Lung microvascular endothelial cell (primary cell): ENCODE measurements at places on chromosomes 3 and 15.

DNA sequence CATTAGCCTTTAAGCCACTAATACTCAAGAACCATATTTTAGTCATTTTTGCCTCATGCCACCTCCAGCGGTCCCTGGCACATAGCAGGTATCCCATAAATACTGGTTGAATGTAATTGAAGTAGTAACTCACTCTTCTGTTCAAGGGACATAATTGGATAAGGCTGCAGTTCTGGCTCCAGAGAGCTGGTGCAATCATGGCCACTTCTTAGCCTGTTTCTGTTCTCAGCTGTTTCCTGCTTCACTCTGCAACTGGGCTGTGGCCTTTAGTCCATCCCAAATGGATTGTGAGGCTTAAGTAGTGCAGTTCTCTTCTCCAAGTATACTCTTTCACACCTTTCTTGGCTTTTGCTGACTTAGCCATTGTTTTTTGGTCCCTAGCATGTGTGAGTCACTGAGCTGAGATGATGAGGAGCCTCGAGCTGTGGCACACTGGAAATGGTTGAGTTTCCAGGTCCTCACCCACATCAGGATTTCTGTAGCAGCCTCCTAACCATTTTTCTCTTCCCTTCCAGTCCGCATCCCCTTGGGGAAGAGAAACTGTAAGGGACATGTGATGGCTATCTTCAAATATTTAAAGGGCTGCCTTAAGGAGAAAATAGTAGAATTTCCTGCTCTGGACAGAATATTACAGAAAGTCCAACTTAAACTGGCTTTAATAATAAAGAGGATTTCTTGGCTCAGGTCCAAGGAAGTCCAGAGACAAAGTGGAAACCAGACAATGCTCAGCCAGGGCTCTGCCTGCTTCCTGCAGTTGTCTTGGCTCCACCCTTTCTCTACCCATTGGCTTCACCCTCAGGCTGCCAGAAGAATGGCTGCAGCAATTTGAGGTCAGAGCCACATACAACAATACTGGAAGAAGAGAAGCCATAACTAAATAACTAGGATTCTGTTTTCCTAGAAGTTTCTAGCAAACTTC lies 305.4 kb upstream of the ROPN1 start:
- DNase-seq: peak; percentile 75

- no peak for DNase-seq
Observed at GRCh38 chr3:136377508-136377907, 127.4 kb downstream of the PCCB start.

DNA sequence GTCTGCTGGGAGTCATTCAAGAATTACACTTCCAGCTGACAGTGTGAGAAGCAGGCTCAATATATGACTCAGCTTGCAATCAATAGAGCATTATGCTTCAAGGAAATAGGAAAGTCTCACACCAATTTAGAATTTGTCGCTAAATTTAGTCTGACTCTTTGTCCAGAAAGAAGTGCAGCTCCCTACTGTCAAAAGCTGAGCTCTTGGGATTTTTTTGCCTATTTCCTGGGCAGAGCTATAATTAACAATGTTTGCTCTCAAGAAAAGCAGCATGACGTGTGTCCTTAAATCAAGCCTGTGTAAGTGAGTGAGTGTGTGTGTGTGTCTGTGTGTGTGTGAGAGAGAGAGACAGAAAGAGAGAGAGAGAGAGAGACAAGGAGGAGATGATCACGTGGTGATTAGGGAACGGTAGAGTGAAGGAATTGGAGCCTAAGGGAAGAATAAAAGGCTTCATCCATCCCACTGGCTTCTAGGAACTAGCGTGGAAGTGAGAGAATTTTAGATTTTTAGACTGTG lies 16.4 kb upstream of the SLC35G2 start:
- DNase-seq: peak; percentile 79

DNA sequence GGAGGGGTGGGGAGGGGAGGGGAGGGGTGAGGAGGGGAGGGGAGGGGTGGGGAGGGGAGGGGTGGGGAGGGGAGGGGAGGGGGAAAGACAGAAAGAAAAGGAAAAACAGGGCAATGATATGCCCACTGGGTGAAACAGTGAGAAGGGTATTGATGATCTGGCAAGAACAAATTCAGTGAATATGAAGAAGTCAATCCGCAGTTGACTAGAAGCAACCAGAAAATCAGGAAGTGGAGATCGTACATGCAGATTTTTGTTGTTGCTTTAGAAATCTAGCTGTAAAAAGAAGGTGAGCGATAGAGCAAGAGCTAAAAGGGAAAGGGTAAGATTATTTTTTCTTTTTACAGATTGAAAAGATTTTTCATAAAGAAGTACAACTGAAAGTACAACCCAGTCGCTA lies 47.6 kb upstream of the ARF4 start:
- DNase-seq: no peak

DNA sequence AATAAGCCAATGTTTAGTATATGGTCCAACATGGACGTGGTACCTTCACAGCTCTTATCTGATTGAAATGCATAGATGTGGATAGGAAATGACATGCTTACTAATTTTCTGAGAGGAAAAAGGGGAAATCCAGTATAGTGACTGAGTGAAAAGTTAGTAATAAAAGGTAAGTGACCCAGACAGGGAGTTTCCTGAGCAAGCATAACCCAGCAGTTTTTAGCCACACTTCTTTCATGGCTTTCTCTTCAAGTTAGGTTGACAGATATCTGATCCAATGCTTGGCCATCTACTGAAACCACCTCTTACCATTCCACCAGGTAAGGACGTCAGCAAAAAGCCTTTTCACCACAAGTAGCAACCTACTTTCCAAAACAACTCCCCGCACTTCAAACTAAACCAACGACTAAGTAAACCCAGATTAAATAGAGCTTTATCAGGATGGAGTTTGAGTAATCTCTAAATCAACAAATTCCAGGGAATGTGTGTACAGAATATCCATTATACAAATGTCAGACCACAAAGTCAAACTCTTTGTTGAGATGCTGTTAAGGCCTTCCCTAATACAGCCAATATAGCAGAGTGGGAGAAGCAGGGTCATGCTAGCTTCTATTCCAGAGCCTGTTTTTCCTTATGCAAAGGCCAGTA lies 329.7 kb downstream of the RORA start:
- no peak for DNase-seq

- no peak for DNase-seq
Observed at GRCh38 chr3:129745253-129745652, 138.8 kb upstream of the PLXND1 start.

- DNase-seq: peak; percentile 52
Observed at GRCh38 chr15:85289677-85290365, 90.6 kb upstream of the AKAP13 start.

DNA sequence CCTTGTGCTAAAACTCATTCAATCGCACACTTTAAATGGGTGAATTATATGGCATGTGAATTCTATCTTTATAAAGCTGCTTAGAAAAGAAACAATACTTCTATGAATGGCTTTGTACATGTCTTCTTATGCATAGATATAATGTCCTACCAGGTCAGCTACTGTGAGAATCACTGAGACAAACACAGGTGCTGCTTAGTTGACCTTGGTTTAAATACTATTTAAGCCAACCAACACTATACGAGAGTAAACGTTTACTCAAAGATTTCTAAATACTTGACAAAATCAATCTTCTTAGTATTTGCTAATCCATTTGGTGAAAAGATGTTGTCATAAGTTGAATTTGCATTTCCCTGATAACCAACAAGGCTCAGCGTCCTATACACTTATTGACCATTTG lies 260.3 kb downstream of the ADAMTS17 start:
- DNase-seq: no peak

GRCh38 chr3:11810276-11810675 lies 36.4 kb downstream of the TAMM41 start:
- peak; percentile 56 for DNase-seq

DNA sequence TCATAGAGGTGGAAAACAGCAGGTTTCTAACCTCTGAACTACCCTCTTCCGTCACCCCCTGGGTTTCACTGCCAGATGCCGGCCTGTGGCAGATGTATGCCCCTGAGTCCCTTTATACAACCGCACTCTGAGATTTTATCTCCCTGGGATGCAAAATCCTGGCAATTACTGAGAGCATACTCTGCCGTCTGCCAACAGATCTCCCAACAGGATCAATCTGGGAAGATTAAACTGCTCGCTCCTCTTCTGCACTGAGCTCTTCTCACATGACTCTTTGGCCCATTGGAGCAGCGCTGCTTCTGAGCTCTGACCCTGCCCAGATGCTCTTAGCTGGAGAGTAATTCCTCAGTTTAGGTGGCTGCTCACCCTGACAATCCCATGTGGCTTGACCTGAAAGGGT lies 133.2 kb downstream of the LIPC start:
- no peak for DNase-seq

GRCh38 chr15:39054128-39054732 lies 489.6 kb upstream of the RASGRP1 start:
- DNase-seq: peak; percentile 10

- peak; percentile 39 for DNase-seq
Observed at GRCh38 chr3:62131620-62132019, 241.7 kb downstream of the FEZF2 start.

GRCh38 chr15:44397869-44398268 lies 29.6 kb upstream of the CTDSPL2 start:
- no peak for DNase-seq

DNA sequence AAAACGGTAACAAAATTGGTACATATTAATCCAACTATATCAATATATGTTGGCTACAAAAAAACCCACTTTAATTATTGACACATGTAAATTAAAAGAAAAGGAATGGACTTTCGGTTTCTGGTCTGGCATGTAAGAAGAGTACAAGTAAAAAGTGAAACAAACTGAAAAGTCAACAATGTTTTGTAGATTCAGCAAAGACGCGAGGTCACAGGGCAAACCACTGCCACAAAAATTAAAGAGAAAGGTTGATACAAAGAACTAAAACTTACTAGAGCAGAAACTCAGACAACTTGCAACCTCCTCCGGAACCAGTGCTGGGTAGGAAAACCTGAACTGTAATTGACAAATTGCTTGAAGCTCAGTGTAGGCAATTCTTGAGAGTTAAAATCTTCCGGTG lies 110.6 kb upstream of the ARPP21 start:
- no peak for DNase-seq

DNA sequence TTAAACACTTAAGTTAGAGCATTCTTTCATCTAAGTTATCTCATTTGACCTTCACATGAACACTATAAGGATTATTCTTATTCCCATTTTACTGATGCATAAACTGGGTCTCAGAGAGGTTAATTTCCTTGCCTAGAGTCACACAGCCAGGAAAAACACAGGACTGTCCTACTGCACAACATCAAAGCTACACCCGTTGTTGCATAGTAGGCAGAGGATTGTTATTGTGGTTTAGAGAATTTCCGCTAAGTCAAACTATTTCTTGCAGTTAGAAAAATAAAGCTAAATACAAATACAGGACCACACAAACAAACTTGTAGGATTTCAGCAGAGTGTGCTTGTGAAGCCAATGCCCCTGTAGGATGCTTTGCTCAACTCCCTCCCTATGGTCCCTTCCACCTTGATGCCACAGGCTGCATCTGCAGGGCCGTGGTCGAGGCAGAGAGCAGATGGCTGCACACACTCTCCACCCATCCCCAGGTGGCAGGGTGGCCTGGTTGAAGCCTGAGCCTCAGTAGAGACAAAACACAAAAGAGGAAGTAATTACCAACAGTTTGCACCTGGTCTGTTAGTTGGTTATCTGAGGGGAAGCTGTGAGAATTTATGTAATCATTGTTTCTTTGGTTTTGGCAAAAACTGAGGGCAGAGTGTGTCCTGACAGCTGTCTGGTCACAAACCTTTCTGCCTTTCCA lies 41.1 kb upstream of the SKOR1 start:
- no peak for DNase-seq

DNA sequence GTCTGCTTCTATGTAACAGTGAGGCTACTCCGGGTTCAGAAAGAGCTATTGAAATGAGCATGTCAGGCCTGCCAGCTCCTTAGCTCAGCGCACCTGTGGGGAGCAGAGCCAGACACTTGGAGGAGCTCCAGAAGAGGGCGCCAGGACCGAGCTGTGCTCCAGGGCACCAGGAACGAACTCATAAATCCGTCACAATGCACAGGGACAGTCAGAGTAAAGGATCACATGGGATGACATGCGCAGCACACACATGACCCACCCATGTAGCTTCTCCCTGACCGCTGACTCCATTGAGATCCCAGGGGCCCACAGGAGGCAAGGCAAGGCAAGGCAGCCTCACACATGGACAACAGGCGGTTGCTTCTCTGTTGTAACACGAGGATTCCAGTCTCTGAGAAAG lies 26.0 kb upstream of the GNB5 start:
- no peak for DNase-seq

GRCh38 chr3:46926039-46926438 lies 48.5 kb downstream of the PTH1R start:
- peak; percentile 77 for DNase-seq

DNA sequence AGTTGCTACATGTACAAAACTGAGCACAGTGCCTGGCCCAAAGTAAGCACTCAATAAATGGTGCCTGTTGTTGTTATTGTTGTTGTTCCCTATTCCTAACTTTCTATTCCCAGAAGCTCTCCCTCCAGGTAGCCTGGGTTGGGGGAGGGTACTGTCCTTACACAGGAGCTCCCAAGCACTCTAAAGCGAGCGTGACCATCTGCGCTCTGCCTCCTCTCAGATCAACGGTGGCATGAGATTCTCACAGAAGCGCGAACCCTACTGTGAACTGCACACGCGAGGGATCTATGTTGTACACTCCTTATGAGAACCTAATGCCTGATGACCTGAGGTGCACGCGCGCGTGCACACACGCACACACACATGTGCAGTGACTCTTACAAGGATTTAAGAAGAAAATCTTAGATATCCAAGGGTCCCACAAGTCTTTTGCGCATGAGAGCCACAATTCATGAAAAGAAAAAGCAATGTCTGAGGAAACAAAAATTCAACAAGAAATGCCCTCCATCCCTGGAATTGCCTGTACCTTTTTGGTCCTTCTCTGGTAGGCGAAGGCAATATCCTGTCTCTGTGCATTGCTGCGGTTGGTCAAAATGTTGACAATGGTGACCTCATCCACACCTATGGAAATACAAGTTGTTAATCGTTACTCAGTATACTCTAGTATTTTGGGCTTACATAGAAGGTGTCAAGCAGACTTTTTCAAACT lies 33.7 kb downstream of the ANXA2 start:
- no peak for DNase-seq

DNA sequence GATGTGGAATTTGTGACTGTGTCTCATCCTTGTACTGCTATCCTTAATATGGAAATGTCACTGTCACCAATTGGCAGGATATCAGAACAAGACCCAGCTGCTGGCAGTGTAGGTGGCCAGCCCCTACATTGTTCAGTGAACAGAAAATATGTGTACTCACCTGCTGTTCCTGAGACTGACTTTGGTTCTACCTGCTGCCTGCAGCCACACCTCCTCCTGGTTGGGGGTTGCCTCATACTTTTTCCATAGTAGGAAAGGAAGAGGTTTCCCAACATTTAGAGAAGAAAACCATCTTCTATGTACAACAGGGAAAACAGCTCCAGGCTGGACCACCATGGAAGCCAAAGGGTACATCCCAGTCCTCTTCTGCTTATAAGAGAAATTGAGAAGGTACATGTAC lies 35.9 kb downstream of the SLC12A1 start:
- no peak for DNase-seq

- no peak for DNase-seq
Observed at GRCh38 chr15:63238171-63238570, 39.2 kb upstream of the APH1B start.

GRCh38 chr3:72368331-72368975 lies 479.8 kb downstream of the SHQ1 start:
- no peak for DNase-seq

GRCh38 chr3:197520311-197521276 lies 35.2 kb downstream of the BDH1 start:
- no peak for DNase-seq
